ENCODE measurements at places on chromosomes 16 and 17. TPM values are rescaled to one million over a fixed set of nuclear protein-coding genes. Genes with fewer than 3 reads are reported as not detected.

TP53TG3B gene
- 0.37 TPM for total RNA-seq

SLFN14 gene
- total RNA-seq, result not detected

DNA sequence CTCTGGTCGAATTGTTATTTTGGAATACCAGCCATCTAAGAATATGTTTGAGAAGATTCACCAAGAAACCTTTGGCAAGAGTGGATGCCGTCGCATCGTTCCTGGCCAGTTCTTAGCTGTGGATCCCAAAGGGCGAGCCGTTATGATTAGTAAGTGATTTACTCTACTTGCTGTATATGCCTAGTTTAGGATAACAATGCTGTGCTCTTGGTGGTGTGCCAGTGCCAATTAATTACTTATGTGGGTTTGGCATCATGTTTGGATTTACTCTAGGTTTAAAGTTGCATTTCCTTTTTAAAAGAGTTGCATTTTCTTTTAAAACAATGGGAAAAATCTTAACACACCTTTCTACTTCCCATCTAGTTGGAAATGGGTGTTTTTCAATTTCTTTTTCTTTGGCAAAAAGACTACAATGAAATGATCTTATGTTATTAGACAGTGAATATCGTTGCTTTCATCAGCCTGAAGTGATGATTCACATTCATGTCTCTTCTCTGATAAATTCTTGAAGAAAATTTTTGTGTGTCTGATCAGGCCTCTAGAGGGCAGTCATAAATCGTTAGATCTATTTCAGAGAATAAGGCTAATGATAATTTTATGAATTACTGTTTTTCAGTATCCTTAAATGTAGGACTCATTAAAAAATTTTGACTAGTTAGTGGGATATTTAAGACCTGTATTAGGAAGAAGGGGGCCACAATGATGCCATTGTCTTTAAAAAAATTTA is 5.6 kb downstream of the SF3B3 start:
- peak overlapping the region; percentile 74 for H3K27ac ChIP-seq
- no peaks in the 10 kb centered on the region for H3K27me3 ChIP-seq
- peaks cover 51% of the 10 kb centered on the region for H3K4me1 ChIP-seq
- no peak for DNase-seq

DNA sequence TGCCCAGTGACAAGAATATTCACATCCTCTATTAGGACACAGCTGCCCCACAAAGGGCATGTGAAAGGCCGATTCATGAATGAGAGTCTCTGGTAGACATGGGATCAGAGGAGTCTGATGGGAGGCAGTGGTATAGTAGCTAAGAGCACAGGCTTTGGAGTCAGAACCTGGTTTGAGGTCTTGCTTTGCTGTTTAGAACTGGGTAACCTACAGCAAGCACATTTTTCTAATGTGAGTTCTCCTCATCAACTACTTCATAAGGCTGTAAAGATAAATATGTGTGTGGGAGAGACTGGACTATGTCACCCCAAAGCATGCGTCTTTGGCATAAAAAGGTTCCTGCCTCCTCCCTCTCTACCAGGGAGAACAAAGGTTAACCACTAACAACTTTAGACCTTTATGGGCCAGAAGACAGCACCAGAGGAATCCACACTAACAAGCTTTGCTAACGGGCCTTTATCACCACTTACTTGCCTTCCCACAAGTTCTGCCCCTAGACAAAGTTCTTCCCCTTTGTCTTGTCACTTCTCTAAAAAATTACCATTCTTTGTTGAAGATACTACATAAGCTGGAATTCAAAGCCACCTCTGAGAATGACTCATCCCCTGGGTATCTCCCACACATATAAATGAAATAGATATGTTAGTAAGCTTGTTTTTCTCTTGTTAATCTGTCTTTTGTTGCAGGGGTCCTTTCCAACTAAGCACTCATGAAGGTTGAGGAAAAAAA is 21.1 kb downstream of the CDR2 start:
- H3K4me3 ChIP-seq, result no peak overlapping the region
- H3K27me3 ChIP-seq, result no peaks in the 10 kb centered on the region
- no peak for DNase-seq
- H3K27ac ChIP-seq, result peak overlapping the region; percentile 90
- peaks cover 49% of the 10 kb centered on the region for H3K36me3 ChIP-seq

VAT1 gene
- 26.1 TPM for total RNA-seq

SLC43A2 gene
- 1.1 TPM for total RNA-seq

DNA sequence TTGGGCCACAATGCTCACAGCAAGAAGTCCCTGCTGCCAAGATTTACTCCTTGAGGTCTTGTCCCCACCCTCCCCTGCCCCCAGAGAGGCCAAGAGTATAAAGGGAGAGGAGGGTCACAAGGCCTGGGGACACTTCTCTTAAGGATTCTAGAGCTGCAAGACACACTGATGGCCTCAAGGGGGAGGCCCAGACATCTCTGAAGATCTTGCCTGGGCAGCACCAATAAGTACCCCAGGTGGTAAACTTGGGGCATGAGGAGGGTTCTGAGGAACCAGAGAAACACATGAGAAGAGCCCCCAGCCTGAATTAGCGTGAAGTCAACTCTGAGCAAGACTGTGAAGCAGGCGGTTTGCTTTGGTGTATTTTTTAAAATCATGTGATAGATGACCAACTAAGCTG is 26.8 kb upstream of the MTMR4 start:
- DNase-seq, result no peak
- H3K36me3 ChIP-seq, result no peaks in the 10 kb centered on the region
- H3K4me3 ChIP-seq, result no peak overlapping the region
- H3K4me1 ChIP-seq, result no peaks in the 10 kb centered on the region

SLC13A2 gene
- not detected for total RNA-seq

DNA sequence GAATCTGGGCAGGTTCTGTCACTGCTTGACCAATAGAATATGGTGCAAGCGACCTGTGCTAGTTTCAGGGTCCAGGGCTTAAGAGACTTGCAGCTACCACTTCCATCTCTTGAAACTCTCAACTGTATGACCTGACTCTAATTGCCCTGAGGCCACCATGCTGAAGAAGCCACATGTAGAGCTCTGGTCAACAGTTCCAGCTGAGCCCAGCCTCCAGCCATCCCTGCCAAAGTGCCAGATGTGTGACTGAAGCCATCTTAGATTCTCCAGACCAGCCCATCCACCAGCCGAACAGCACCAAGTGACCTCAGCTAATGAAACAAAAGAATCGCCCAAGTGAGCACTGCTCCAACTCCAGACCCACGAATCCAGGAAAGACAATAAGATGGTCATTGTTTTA is 3.4 kb upstream of the MT2A start:
- DNase-seq, result no peak
- H3K4me3 ChIP-seq, result no peak overlapping the region
- no peak overlapping the region for H3K27ac ChIP-seq
- H3K4me1 ChIP-seq, result peaks cover 29% of the 10 kb centered on the region

DNA sequence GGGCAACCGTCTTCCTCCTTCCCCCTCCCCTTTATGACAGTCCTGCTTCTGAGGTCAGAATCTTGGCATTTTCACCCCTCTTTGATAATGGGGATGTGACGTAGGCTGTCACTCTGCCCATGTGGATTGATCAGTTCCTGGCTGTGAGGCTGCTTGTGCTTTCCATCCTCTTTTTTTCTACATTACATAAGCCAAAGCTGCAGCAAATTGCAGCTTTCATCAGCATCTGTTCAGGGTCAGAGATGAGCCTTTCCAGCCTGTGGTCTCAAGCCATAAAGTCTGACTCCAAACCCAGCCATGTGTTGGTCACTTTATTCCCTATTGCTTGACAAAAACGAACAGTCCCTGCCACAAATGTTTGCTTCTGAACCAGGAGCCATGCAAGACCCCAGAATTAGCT is 535.1 kb downstream of the CDH11 start:
- H3K4me3 ChIP-seq, result no peak overlapping the region
- no peaks in the 10 kb centered on the region for H3K4me1 ChIP-seq
- DNase-seq, result no peak
- no peaks in the 10 kb centered on the region for H3K36me3 ChIP-seq

GRCh38 chr17:79836972-79837887 is 2.0 kb downstream of the CBX4 start:
- peaks cover 14% of the 10 kb centered on the region for H3K36me3 ChIP-seq
- peak; percentile 84 for DNase-seq
- peaks cover 45% of the 10 kb centered on the region for H3K4me1 ChIP-seq
- H3K27me3 ChIP-seq, result peaks cover 17% of the 10 kb centered on the region
- peak overlapping the region; percentile 92 for H3K4me3 ChIP-seq
- no peak overlapping the region for H3K27ac ChIP-seq

CD7 gene
- total RNA-seq, result 614 TPM

- no peak overlapping the region for H3K4me3 ChIP-seq
- H3K27ac ChIP-seq, result no peak overlapping the region
- H3K36me3 ChIP-seq, result no peaks in the 10 kb centered on the region
- H3K4me1 ChIP-seq, result peaks cover 2% of the 10 kb centered on the region
- no peaks in the 10 kb centered on the region for H3K27me3 ChIP-seq
Measured at GRCh38 chr17:19986941-19987861, 9.6 kb upstream of the AKAP10 start.

DNA sequence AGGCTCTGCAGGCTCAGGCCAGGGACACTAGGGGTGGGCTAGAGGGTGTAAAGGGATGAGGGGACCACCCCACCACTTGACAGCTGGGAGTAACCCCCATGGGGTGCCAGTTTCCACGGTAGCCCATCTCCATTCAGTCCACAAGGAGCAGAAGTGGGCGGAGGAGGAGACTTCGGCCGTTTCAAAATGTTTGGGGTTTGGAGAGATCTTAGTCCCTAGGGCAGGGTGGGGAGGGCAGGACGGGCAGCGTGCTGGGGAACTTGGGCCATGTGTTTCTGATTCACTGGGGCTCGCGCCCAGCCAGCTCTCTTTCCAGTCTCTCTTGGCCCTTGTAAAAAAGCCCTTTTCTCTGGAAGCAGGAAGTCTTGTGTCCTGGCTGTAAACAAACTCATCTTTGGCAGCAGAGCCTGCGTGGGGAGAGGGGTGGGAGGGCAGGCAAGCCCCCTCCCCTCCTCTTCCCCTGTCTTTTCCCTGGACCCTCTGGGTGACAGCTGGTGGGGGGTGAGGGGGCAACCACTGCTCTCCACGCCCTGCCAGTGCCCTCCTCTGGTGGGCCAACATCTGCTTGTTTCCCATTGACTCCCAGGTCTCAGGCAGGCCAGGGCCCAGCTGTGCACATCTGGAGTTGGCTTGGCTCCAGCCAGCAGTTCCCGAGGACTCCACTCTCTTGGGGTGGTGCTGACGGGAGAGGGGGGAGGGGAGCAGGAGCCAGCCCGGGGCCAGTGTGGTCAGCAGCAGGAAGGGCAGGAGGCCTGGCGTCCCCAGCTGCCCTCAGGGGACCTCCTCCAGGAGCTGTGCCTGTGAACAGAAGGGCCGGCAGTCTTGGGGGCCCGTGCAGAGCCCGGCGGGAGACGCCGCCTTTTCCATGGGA is 8.1 kb downstream of the CYGB start:
- H3K4me3 ChIP-seq, result no peak overlapping the region
- H3K27ac ChIP-seq, result no peak overlapping the region
- no peaks in the 10 kb centered on the region for H3K36me3 ChIP-seq
- no peaks in the 10 kb centered on the region for H3K27me3 ChIP-seq

ADAM11 gene
- total RNA-seq, result 0.19 TPM

IL17C gene
- 0.18 TPM for total RNA-seq

All from activated CD4-positive, alpha-beta T cell treated with anti-CD3 and anti-CD28 coated beads for 36 hours (primary cell).